ENCODE measurements at places on chromosomes 6 and 20.

GRCh38 chr6:158152659-158153058 is 15.4 kb downstream of the SERAC1 start:
- DNase-seq: no peak

- DNase-seq: no peak
Observed at GRCh38 chr20:39474879-39475278, 512.7 kb downstream of the DHX35 start.

DNA sequence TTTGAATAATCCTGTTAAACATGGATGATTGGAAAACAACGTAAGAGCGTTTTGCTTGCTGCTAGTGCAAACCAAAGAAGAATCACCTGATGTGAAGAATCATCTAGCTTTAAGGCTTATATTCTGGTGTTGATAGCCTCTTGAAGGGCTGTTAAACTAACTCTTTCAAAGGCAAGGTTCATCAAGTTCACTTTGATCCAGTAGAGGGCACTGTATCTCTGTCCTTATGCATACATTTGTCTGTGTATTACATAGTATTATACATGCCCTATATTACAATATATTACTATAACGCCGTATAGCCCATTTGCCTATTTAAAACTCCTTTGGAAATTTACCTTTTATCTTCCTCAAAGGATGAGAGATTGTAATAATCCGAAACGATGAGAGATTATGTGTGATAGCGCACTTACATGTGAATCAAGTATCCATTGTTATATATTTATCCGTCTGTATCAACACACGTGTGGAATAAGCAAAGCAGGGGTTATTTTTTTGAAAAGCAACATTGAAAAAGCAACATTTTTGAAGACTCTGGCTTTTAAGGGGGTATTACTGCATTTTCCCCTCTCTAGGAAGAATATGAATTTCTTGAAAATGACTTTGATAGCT is 50.8 kb upstream of the NRN1 start:
- DNase-seq: no peak

DNA sequence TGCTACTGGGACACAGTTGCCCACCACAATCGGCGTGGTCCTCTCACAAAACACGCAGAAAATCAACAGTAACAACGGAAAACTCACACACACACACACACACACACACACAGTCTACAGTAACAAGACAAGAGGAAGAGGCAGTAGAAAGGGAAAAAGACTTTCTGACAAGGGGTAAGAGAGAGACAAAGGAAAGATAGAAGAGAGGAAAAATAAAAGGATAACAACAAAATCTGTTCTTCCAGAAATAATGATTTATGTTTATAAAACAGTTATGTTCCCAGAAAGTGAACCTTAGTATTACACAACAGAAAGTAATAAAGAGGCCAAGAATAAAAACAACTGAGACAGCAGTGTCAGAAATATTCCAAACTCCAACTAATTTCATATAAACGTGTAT is 2.9 kb downstream of the RANBP9 start:
- no peak for DNase-seq

DNA sequence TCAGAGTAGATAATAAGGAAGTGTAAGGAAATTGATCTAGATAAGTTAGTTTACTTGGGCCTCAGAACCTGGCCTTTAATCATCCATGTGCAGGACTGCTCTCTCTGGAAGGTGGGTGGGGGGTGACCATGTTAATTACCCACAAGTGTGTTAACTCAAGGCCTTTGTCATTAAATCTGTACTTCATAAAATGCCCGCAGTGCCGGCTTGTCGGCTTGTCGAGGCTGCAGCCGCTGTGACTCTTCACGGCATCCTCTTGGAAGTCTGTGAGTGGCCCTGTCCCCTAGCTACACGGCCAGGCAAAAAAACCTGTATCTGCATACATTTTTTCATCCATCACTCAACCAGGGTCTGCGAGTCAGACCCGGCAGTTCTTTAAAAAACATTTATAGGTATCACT is 70.9 kb upstream of the ASCC3 start:
- no peak for DNase-seq

GRCh38 chr6:44264154-44265006 is 971 bp downstream of the NFKBIE start:
- DNase-seq: no peak

DNA sequence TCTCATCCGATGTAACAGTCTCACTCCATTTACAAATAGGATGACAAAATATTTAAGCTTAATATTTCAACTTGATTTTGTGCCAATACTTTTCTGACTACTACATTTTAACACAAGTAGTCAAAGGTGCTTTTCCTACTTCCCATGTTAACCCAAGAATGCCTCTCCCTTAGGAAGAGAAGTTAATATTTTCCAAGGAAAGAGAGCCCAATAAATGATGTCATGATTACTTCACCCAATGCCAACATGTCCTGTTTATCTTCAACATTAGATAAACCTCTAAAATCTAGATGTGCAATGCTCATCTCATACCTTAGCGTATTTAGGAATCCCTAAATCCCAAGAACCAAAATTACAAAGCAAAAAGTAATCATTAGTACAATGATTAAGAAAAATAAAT is 156.7 kb upstream of the TENT5A start:
- no peak for DNase-seq

DNA sequence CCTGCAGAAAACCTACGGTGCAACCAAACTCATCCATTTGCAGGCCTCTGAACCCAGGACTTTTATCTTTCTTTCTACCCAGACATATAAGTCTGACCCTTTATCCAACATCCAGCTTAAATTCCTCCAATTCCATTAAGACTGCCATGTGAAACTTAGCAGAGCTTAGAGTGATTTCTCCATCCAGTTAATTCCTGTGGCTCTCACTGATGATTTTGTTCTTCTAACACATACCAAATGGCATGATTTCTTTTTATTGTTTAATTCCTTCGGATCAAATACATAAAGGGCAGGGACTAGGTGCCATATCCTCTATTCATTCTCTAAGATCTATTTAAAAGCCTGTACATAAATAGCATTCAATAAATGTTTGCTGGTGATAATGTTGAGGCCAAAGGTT is 92.9 kb downstream of the TASP1 start:
- DNase-seq: no peak

- DNase-seq: no peak
Observed at GRCh38 chr6:88616380-88616779, 347.0 kb downstream of the RNGTT start.

DNA sequence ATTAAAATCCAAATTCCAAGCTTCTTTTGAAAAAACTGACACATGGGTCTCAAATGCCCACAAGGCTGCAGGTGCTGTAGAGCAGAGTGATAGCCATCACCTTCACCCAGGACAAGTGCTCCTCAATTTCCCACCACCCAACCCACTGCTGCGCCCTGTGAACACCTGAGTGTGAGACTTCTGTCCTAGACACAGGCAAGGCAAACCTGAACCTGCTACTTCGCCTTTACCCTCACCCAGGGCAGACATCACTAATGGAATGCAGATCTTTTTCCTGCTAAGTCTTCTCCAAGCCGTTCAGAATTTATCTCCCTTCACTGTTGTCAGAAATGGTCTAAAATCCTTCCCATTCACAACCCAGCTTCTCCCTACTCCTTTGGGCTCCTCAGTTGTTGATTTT is 65.9 kb downstream of the PREX1 start:
- DNase-seq: no peak

- no peak for DNase-seq
Observed at GRCh38 chr6:111666847-111667246, 61.2 kb upstream of the TRAF3IP2 start.

- no peak for DNase-seq
Observed at GRCh38 chr6:170205534-170206316, 85.2 kb downstream of the DLL1 start.

DNA sequence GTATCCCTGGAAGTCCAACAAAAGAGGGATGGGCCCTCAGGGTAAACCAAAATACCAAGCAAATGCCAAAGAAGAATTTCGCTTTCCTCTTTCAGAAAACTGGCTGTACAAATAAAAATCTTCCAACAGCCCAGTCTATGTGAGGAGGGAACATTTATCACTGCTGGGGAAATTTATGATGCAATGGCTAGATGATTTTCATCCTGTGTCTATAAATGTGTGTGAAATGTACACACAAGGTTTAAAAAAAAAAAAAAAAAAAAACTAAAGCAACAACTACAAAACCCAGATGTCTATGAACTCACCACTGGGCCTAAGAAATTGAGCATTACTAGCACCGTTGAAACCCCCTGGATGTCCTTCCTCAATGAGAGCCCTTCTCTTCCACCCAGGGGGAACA is 68.7 kb upstream of the SLC4A11 start:
- DNase-seq: no peak

DNA sequence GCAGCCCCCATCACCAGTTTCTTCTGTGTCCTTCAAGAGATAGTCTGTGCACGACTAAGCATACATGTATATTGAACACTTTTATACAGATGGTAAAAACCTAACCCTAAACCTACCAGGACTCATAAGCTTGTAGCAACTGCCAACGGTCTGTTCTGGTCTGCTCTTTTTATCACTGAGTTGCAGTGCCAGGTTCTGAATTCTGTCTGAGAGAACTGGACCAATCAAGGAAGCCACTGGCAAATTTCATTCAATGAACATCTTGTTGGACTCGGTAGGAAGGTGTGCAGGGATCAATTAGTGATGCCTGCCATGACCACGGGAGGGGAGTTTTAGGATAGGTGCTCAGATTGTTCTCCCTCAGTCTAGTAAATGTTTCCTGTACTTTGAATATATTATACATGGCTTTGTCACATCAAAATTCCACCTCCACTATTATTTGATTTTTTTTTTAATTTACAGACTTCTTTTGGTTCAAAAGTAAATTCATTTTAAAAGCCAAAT is 146.8 kb downstream of the EYA2 start:
- no peak for DNase-seq

DNA sequence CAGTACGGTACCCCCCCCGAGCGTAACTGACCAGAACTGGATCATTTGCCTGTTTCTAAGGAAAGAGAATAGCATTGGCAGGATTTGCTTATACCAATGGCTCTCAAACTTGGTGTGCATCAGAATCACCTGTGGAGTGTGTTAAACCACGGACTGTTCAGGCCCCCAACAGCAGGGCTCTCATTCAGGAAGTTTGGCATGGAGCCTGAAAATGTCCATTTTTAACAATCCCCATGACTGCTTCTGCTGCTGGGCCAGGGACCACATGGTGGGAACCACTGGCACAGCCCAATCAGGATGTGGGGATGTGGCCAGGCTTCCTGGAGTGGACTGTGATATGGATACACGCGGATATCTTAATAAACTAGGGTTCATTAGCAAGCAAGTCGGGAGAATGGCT is 53.9 kb downstream of the GTF2H5 start:
- no peak for DNase-seq

DNA sequence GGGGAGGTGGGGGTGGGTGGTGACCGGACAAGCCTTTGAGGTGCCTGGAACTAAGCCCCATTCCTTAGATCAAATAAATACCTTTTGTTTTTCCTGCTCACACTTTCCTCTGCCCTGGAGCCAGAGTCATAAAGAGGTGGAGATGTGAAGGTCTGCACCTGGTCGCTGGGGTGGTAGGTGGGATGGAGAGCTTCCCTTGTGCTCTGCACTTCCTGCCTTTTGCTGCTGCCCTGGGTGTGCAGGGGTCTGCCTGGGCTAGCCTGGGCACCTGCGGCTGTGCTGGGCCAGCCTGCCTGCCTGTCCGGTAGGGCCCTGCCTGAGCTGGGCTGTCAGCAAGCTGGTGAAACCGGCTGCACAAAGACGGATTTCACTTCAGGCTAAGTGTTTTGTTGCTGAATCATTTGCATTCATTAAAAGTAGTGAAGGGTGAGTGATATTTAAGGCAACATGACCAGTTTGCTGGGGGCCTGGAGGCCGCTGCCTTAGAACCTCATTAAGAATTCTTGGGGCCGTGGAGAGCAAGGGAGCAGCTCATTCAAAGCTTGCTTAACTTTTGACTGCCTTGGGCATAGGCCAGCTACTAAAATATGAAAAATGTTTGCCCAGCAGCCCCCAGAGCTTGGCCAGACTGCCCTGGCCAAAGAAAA is 20.5 kb downstream of the PTK7 start:
- no peak for DNase-seq

GRCh38 chr6:89553431-89553830 is 85.1 kb downstream of the LYRM2 start:
- DNase-seq: no peak

GRCh38 chr6:107574856-107575255 is 84.9 kb downstream of the SOBP start:
- DNase-seq: no peak

DNA sequence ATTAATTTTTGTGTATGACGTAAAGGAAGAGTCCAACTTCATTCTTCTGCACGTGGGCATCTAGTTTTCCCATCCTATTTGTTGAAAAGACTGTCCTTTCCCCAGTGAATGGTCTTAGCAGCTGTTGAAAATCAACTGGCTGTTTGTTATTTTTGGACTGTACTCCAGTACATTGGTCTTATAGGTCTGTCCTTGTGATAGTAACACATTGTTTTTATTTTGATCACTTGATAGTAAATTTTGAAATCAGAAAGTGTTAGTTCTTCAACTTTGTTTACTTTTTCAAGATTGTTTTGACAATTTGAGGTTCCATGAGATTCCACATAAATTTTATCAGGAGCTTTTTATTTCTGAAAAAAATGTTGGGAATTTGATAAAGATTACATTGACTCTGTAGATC is 280.2 kb upstream of the FOXQ1 start:
- DNase-seq: no peak

DNA sequence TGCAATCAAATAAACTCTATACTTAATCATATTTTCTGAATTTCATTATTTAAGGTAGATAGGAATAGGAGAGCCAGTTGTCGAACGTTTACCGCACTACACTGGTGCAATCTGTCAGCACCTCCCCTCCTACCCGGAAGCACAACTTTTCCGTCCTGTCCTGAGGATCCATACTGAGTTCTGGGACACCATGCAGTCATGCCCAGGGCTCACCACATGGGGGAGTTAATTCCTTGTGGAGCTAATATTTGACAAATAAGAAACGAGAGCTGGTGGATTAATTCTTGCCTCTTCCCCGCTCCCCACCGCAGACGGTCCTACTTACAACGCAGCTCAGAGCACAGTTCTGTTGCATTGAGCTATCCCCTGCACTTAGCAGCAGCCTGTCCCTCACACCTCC is 107.7 kb upstream of the RALGAPA2 start:
- DNase-seq: no peak
